Lung (tissue), 17 donors: ENCODE measurements at places on chromosomes 2 and 18. TPM values are rescaled to one million over a fixed set of nuclear protein-coding genes. Genes with fewer than 3 reads are reported as not detected.

DNA sequence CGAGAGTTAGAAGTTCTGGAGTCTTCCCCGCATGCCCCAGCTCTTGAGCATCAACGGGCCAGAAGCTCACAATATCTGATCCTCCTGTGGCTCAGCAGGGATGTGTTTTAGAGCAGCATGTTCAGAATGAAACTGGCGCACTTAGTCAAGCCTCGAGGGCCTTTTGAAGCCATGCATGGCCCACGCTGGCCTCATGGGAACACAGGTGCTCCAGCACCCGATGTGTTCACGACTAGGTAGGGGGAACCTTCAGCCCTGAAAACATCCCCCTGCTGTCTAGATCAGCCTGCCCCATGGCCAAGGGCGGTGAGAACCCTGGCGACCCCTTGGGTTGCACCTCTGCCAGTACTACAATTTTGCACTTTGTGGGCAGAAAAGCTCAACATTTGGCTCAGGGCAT is 32.8 kb downstream of the MSH6 start:
- no peak for DNase-seq
- H3K4me3 ChIP-seq = no peak overlapping the region
- H3K36me3 ChIP-seq = peaks cover 28% of the 10 kb centered on the region
- H3K4me1 ChIP-seq = no peaks in the 10 kb centered on the region

Gene CROCC2
- 5.6 TPM for total RNA-seq

DNA sequence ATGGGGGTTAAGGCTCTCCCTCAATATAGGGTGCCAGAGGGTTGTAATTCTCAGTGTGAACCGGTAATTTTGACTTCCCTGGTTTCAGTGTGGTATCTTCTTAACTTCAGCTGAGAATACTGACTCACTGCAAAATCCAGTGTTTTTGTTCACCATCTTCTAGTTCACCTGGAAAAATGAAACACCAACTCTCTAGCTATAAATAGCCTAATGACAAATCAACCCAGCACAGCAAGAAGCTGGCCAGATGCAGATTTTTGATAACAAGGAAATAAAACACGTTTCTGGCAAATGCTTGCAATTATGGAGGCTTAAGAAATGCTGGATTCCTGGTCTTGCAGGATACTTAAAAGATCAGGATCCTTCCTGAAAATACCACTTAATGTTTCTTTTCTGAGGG is 192.3 kb downstream of the CLIP4 start:
- H3K4me1 ChIP-seq = no peaks in the 10 kb centered on the region
- H3K27ac ChIP-seq = no peak overlapping the region
- H3K36me3 ChIP-seq = no peaks in the 10 kb centered on the region
- no peak overlapping the region for H3K4me3 ChIP-seq
- no peaks in the 10 kb centered on the region for H3K27me3 ChIP-seq

DNA sequence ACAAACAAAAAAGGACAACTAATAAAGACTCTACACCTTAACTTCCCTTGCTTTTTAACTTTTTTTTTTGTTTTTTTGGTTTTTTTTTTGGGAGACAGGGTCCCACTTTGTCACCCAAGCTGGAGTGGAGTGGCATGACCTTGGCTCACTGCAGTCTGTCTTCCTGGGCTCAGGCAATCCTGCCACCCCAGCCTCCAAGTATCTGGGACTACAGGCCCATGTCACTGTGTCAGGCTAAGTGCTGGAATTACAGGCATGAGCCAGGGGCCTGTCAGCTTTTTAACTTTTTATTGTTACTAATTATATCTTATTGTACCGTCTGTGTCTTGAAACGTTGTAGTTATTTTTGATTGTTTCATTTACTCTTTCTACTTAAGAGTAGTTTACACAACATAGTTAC is 25.5 kb downstream of the WDR7 start:
- no peaks in the 10 kb centered on the region for H3K27me3 ChIP-seq
- DNase-seq = no peak
- peaks cover 3% of the 10 kb centered on the region for H3K4me1 ChIP-seq

GRCh38 chr2:30708491-30709290 is 98.6 kb downstream of the CAPN13 start:
- DNase-seq = no peak
- no peaks in the 10 kb centered on the region for H3K27me3 ChIP-seq
- H3K4me3 ChIP-seq = no peak overlapping the region
- no peaks in the 10 kb centered on the region for H3K4me1 ChIP-seq

DNA sequence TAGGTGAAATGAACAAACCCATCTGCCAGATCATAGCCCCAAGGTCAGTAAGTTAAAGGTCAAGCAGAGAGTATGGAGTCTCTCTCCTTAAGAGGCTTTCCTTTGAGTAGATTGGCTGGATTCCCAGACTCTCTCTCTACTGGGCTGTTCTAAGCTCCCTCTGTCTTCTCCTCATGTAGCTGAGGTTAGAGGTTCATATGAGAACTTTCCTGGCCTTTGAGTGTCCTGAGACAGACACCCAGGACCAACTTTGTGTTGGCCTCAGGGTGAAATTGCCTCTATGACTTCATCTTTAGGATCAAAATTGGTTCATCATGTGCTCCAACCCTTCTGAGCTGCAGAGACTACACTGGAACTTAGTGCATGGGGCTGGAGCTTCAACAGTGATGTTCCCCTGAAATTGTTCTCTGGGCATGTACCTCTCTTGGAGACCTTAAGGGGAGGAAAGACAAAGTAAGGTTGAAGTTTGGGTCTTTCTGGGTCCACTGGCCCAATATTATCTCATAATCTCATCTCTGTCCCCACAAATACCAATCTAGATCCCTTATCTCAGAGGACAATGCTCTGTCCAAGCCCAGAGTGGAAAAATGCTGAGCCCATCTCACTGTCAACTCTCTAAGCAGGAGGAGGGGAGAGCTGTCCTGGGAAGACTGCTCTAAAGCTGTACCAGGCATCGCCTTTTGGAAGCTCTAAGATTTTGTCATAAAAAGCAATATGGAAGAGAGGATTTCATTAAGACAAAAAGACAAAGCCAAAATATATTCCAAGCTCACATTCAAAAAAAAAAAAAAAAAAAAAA is 177.3 kb upstream of the ARL4C start:
- H3K4me3 ChIP-seq = no peak overlapping the region
- no peaks in the 10 kb centered on the region for H3K36me3 ChIP-seq
- no peaks in the 10 kb centered on the region for H3K27me3 ChIP-seq
- no peak overlapping the region for H3K27ac ChIP-seq

GRCh38 chr2:25401307-25402026 is 59.7 kb upstream of the DNMT3A start:
- no peaks in the 10 kb centered on the region for H3K27me3 ChIP-seq
- DNase-seq = no peak
- H3K4me3 ChIP-seq = no peak overlapping the region
- no peaks in the 10 kb centered on the region for H3K36me3 ChIP-seq
- peaks cover 16% of the 10 kb centered on the region for H3K4me1 ChIP-seq
- no peak overlapping the region for H3K27ac ChIP-seq

GRCh38 chr2:156319811-156320485 is 12.6 kb downstream of the NR4A2 start:
- no peak overlapping the region for H3K27ac ChIP-seq
- peaks cover 7% of the 10 kb centered on the region for H3K4me1 ChIP-seq
- H3K4me3 ChIP-seq = no peak overlapping the region
- DNase-seq = peak; percentile 61
- no peaks in the 10 kb centered on the region for H3K27me3 ChIP-seq

DNA sequence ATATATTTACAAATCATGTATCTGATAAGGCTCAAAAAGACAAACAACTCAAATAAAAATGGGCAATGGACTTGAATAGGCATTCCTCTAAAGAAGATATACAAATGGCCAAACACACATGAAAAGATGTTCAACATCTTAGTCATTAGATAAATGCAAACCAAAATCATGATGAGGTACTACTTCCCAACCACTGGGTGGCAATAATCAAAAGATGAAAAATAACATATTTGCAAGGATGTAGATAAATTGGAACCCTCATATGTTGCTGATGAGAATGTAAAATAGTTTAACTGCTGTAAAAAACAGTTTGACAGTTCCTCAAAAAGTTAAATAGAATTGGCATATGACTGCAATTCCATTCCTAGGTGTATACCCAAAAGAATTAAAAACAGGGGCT is 132.3 kb downstream of the TTC32 start:
- H3K36me3 ChIP-seq = no peaks in the 10 kb centered on the region
- no peak overlapping the region for H3K27ac ChIP-seq
- no peak for DNase-seq
- H3K4me1 ChIP-seq = no peaks in the 10 kb centered on the region
- H3K27me3 ChIP-seq = no peaks in the 10 kb centered on the region

Gene CYP20A1
- 31.5 TPM for total RNA-seq
